ENCODE measurements at places on chromosomes 1 and 21. TPM values are rescaled to one million over a fixed set of nuclear protein-coding genes. Genes with fewer than 3 reads are reported as not detected.
A peak's percentile ranks its signal among the peaks of the same experiment; 100 is the strongest.

- DNase-seq = no peak
- peaks cover 12% of the 10 kb centered on the region for H3K4me1 ChIP-seq
- H3K27ac ChIP-seq = no peak overlapping the region
- no peak overlapping the region for H3K4me3 ChIP-seq
These were observed 123.6 kb upstream of the KCNJ6 start for GRCh38 chr21:38039841-38040240.

DNA sequence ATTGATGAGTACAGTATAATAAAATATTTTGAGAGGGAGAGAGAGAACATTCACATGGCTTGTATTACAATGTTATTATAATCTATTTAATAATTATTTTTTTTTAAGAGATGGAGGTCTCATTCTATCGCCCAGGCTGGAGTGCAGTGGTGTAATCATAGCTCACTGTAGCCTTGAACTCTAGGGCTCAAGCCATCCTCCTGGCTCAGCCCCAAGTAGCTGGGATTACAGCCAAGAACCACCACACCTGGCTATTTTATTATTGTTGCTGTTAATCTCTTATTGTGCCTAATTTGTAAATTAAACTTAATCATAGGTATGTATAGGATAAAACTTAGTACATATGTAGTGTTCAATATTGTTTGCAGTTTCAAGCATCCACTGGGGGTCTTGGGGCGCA, 57.8 kb downstream of the HS2ST1 start:
- DNase-seq = no peak
- H3K36me3 ChIP-seq = no peaks in the 10 kb centered on the region
- H3K27ac ChIP-seq = no peak overlapping the region
- no peaks in the 10 kb centered on the region for H3K27me3 ChIP-seq
- H3K4me3 ChIP-seq = no peak overlapping the region

- H3K4me3 ChIP-seq = peak overlapping the region; percentile 29
- no peak overlapping the region for H3K27ac ChIP-seq
- H3K4me1 ChIP-seq = peaks cover 4% of the 10 kb centered on the region
- DNase-seq = peak; percentile 5
- no peaks in the 10 kb centered on the region for H3K36me3 ChIP-seq
These were observed 88.4 kb upstream of the RHOU start for GRCh38 chr1:228646717-228647522.

- no peaks in the 10 kb centered on the region for H3K4me1 ChIP-seq
- no peaks in the 10 kb centered on the region for H3K27me3 ChIP-seq
- H3K27ac ChIP-seq = no peak overlapping the region
- no peaks in the 10 kb centered on the region for H3K36me3 ChIP-seq
- DNase-seq = no peak
These were observed 17.9 kb upstream of the OR2B11 start for GRCh38 chr1:247475793-247476192.

DNA sequence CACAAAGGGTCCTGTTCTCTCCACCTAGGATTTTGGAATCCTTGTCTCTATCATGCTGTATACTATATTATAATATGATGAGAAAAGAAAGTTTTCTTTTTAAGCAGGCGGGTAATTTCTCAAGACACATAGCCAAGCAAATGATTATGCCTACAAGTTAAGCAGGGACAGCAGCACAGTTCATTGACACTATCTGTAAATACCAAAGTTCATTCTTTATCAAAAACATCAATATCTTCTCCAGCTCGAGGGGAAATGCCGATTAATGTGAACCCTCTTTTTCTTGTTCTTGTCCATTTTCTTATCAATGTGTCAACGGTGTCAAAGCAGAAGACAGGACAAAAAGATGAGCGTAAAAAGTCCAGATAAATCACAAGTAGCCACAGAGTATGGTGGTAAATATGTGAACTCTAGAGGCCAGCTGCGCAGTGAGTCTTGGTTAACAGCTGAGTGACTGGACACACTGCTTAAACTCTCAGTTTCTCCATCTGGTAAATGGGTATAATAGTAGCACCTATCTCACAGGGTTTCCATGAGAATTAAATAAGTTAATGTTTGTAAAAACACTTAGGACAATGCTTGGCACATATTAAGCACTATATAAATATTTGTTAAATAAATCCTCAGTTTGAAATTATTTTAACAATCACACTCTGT, 30.9 kb downstream of the LPAR3 start:
- no peaks in the 10 kb centered on the region for H3K4me1 ChIP-seq
- H3K27ac ChIP-seq = no peak overlapping the region
- no peak overlapping the region for H3K4me3 ChIP-seq
- no peak for DNase-seq
- no peaks in the 10 kb centered on the region for H3K36me3 ChIP-seq

DPH5 gene
- polyA plus RNA-seq = 43.6 TPM
